ENCODE measurements at places on chromosomes 7 and 10.

GRCh38 chr7:14521183-14521582, 381.4 kb downstream of the DGKB start:
- DNase-seq, result no peak

DNA sequence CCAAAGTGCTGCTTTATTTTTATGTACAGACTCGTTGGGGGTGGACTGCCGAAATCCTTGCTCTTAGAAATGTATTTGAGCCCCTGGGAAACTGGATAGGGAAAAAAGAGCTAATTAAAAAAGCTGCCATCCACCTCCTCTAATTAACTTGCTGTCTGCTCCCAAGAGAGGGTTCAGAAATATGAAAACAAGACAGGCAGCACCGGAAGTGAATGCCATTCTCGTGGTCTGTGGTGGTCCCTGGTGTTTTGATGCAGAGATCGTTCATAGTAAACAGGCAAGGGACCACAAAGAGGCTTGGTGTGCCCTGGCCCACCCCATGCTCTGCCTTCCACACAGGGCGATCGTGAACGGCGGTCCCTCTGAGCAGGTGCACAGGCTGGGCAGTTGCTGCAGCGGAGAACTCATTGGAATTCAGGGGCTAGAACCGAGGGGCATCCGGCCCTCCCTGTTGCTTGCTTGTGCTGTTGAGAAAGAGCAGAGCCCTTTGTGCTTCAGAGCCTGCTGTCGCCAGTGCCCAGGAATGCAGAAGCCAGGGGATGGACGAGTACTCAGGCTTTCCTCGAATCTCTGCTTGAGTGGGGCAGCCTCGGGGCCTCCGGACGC, 79.1 kb upstream of the BTBD16 start:
- DNase-seq, result no peak

- no peak for DNase-seq
Measured at GRCh38 chr10:70367195-70367796, 15.1 kb downstream of the LRRC20 start.

GRCh38 chr10:132827861-132828539, 42.1 kb upstream of the NKX6-2 start:
- no peak for DNase-seq

- DNase-seq, result no peak
Measured at GRCh38 chr7:2955269-2955668, 88.4 kb downstream of the CARD11 start.

GRCh38 chr10:117885206-117885829, 161.4 kb downstream of the RAB11FIP2 start:
- no peak for DNase-seq
